ENCODE measurements at places on chromosomes 6 and 20.

DNA sequence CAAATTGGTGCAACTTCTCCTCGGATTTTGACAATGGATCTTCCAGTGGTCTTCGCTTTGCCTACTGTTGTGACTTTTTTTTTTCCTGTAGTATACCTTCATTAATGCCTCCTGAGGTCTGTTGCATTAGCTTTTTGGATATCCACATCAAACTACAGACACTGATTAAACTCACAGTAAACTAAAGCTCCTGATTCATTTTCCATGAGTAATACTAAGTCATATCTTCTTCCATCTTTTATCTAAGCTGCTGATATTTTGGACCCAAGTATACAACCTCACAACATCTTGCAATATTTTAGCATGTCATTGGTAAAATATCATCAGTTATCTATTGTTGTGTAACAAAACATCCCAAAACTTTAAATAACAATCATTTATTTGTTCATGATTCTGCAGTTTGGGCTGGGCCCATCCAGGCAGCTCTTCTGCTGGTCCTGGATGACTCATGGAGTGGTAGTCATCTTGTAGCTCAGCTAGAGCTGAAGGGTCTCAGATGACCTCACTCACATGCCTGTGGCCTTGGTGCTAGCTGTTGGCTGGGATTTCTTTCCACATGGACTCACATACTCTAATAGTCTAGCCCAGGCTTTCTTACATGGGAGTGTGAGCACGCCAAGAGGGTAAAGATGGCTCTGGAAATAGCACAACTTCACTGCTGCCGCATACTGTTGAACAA lies 78.3 kb upstream of the SRSF6 start:
- no peak for DNase-seq

- DNase-seq: no peak
Measured at GRCh38 chr6:46393161-46393939, 97.9 kb downstream of the RCAN2 start.

DNA sequence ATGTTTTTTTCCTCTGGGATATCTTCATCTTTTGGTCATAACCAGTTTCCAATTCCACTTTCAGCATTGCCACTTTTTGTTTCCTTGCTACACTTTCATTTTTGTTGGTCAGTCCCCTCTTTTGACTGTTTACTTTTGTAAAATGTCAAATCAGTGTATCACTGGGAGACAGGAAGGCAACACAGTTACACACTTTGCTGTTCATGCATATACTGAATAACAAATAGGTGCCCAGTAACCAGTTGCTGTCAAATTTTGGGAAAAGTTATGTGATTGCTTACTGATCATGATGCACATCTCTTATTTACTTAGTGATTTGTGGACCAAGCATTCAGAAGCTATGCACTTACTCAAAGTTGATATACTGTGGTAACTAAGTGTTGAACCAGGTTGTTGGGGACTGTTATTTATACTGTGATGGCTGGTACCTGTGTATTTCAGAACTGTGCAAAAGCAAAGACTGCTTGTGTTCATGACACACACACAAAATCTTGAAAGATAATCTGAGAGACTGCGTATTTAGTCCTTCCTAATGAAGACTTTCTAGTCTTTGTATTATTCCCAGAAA lies 41.0 kb downstream of the ZNF292 start:
- no peak for DNase-seq

- no peak for DNase-seq
Measured at GRCh38 chr6:91941838-91942237, 1355.0 kb upstream of the MAP3K7 start.

DNA sequence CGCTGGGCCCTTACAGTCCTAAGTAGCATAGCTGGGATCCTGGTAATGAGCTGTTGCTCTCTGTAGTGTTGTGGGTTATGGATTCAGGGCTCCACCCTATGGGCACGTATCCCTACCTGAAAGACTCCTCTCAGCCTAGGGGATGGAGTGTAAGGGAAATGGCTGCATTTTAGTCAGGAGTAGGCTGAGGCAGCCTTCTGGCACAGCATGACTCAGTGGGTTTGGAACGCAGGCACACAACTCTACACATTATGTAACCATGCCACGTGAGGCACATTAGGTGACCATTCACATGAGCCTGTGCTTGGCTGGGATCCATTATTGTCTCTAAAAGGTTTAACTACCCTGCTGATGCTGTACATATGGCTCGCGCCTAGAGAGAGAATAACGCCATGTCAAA lies 27.8 kb downstream of the HDDC2 start:
- DNase-seq: no peak

GRCh38 chr6:118810420-118811027 lies 83.4 kb upstream of the ASF1A start:
- DNase-seq: no peak

Data from mesendoderm (in vitro differentiated cells).